Right lung (tissue), 10 donors: ENCODE measurements at places on chromosomes 4 and X. TPM values are rescaled to one million over a fixed set of nuclear protein-coding genes. Genes with fewer than 3 reads are reported as not detected.

Gene DUSP21
- polyA plus RNA-seq: not detected

Gene S100G
- not detected for polyA plus RNA-seq

Gene HGFAC
- 0.79 TPM for polyA plus RNA-seq

GRCh38 chr4:150150629-150151062 is 72.4 kb downstream of the DCLK2 start:
- DNase-seq: no peak

GRCh38 chr4:123709336-123709735 is 312.7 kb downstream of the SPRY1 start:
- no peak for DNase-seq

DNA sequence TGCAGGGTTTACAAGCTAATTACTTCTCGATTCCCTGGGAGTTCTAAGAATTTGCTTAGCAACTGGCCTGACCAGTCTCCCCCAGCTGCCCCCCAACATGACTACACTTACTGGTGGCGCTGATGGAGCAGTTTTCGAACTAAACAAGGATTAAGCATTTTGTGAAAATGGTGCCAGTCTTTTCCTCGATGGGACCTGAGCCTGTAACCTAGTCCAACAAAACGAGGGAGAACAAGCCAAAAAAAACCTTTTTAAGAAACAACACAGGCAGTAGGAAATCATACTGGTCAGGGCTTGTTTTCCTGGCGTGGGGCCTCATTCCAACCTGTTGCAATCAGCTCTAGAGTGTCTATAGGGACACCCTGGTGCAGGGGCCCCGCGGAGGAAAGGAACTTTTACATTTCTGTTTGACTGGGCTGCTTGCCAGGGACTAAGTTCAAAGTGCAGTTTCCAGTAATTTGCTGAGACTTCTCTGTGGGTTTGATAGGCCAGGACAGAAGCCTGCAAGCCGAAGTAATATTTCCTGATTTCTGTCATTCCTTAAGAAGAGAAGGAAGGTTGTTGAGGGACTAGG is 158.7 kb downstream of the SPRY1 start:
- DNase-seq: peak; percentile 79
